BJ (cell line): ENCODE measurements at places on chromosomes 13 and 19. TPM values are rescaled to one million over a fixed set of nuclear protein-coding genes. Genes with fewer than 3 reads are reported as not detected.

Gene GPR12
- polyA plus RNA-seq, result not detected in 2 replicates

Gene ZNF681
- 0.04 and 0.10 TPM in 2 replicates for polyA plus RNA-seq

Gene LILRB4
- polyA plus RNA-seq, result not detected in 2 replicates

Gene ZNF208
- polyA plus RNA-seq, result 0.04 TPM in 1 of 2 replicates, not detected in the other

Gene FCAR
- not detected in 2 replicates for polyA plus RNA-seq

DNA sequence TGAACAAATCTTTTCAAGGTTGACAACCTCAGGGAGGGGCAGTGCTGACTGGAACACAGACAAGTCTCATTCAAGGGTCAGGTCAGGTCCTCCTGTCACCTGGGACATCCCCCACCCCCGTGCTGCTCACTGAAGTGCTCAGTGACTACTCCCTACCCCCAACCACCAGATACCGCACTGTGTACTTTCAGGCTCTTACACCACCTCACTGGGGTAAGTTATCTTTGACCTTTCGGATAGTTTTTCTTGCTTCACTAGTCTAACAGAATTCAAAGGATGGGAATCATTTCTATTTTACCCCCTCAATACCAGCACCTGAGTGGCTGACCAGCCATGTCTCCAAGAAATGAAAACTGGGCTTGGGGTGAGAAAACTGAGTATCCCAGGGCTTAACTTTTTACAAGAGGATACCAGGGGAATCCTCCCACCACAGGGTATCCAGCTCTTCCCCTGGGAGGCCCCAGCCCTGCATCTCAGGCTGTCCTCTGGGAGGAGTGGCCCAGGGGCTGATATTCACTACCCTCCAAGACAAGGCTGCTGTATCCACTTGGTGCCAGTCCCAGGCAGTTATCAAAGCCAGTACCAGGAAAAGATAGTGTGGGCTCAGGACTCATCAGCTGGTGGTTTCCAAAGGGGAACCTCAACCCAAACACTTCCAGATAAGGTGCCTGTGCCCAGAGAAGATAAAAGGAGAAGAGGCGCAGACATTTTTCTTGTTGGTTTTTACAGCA lies 2.1 kb downstream of the ZNF563 start:
- no peak for DNase-seq

GRCh38 chr13:42112864-42113263 lies 64.4 kb downstream of the DGKH start:
- DNase-seq, result no peak

DNA sequence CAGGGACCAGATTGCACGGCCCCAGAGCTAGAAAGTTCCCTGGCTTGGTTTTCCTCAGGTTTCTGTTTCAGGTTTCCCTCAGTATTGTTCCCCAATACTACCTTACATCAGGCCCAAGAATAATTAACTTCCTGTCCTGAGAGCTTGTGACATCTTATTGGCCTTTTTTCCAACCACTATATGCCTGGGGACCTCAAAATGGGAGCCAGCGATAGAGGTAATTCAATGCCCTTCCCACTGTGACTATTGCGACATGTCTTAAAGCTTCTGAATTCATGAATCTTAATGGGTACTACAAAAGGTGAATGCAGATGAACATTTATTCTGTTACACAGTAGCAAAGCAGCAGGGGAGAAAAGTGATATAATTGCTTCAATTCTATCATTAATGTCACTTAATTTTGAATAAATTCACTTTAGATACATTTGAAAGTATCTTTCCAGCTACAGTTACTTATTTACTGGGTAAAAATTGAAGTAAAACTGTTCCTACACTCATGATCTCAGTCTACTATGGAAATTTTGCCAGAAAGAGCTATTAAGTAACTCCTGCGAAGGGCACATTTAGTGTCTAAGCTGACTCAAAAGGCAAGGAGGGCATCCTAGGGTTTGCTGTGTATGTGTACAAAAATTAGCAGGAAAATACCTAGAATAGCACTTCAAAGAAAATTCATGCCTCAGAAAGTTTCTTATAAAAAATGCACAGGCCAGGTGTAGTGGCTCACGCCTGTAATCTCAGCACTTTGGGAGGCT lies 4.1 kb downstream of the CRYL1 start:
- DNase-seq, result no peak

DNA sequence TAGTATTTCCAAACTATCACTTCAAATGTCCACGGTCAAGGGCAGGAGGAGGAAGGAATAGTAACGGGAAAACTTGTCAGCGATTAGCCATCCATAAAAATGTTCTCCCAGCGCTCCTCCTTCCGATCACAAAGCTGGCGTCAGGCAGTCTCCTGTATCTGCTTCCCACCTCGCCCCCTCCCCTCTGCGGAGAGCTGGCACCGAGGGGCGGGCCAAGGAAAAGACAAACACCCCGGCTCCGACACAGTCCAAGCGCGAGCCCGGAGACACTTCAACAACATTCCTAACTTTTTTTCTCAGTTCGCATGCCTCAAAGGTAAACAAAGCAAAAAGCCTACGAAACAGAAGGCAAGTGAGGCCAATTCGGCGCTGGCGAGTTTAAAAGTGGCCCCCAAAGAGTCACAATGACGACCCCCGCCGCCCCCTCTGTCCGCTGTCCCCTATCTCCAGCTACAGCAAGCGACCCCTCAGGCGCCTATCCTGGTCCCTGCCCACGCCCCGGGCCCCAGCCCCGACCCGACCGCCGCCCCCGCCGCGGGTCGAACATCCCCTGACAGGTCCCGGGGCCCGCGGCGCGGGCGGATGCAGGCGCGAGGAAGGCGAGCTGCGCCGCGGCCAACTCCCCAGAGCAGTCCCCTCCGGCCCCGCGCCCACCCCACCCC lies 736 bp downstream of the SMAD9 start:
- no peak for DNase-seq

DNA sequence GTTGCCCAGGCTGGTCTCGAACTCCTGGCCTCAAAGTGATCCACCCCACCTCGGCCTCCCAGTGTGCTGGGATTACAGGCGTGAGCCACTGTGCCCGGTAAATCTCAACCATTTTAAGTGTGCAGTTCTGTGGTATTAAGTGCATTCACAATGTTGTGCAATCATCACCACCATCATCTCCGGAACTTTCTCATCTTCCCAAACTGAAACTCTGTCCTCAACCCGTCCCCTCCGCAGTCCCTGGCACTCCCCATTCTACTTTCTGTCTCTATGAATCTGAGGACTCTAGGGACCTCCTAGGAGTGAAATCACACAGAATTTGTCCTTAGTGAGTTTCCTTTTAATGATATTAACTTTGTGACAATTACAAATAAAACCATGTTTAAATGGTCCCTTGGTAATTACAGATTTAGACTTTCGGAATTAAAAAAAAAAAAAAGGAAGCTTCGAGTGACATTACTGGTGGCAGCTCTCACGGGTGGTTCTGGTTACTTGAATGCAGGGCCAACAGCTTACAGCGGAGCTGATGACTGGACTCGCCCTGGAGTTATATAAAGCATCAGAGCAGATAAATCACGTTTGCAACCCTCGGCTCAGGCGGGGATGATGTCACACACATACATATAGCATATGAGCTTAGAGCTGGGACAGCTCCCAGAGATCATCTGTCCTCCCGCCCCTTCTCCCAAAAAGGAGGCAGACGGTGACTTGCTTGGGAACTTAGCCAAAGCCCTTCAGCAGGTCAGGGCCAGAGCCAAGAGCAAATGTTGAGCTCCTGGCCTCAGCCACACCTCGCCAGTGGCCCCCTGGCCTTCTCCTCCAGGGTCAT lies 89.8 kb downstream of the ZNF557 start:
- no peak for DNase-seq
